ENCODE measurements at places on chromosomes 12 and 14.

DNA sequence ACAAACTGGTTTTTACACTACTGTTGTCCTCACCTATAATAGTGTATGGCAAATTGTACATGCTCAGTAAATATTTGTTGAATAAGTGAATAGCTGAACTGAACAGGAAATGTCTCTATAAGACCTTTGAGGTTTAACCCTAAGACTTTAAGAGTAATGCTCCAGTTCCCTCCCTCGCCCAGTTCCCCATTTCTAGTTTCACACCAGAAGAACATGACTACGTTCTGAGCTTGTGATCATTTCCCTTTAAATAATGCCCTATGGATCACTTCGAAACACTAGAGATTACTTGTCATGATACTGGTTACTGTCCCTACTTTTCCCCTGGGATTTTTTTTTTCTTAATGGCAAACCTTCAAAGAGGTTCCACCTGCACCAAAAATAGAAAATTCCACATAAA is 69.3 kb downstream of the PRKD1 start:
- no peak for DNase-seq

- DNase-seq, result no peak
Measured at GRCh38 chr12:118033902-118034301, 17.4 kb downstream of the RFC5 start.

- DNase-seq, result no peak
Measured at GRCh38 chr14:73339846-73340595, 102.7 kb downstream of the PAPLN start.

DNA sequence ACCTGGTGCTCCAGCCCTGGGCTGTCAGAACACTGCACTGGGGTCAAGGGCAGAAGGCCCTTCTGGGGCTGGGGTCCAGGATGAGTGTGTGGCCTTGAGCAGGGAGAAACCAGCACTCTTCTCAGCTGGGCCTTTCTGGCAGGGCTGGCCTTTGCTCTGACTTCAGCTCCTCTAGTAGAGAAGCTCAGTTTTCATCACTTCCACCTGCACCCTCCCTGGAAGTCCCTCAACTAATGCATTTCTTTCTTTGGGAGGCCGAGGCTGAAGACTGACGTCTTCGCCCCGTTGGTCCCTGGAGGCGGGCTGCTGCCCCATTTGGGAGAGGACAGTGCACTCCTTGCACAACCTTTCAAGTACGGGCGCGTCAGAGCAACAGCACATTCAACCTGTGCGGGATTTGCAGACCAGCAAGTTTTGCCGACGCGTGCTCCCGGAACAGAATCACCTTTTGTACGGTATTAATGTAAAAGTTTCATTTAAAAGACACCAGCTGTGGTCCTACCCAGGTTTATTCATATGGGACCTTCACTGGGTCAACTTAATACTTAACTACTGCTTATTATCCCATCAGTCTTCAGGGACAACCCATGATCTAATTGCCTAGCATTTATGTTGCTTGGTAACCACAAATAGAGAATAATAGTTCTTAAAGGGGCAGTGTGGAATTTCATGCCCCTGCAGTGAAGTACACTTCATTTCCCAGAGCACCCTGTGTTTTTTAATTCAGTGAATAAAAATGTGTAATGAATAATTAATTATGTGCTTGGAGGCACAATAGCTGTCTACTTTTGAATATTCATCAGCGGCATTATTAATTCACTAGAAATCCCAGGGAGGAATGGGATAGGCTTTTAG is 134.8 kb upstream of the VRK1 start:
- DNase-seq, result no peak

GRCh38 chr12:64633011-64633939 is 23.0 kb downstream of the RASSF3 start:
- no peak for DNase-seq

DNA sequence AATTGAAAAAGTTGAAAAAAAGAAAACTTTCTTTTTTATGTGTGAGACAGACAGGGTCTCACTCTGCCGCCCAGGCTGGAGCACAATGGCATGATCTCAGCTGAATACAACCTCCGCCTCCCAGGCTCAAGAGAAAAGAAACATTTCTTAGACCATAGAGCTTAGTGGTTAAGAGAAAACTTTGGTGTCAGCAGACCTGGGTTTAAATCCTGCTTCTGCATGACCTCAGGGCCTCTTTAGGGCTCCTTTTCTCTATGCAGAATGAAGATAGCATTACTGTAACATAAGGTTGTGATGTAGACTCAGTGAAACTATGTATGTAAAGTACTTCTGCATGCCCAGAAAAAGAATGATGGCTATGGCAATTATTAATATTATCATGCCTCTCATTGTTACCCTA is 104.7 kb upstream of the NUDT4 start:
- DNase-seq, result no peak

GRCh38 chr12:49462083-49462744 is 76.6 kb upstream of the KCNH3 start:
- no peak for DNase-seq

- DNase-seq, result no peak
Measured at GRCh38 chr12:6548556-6548955, 7.3 kb downstream of the IFFO1 start.

DNA sequence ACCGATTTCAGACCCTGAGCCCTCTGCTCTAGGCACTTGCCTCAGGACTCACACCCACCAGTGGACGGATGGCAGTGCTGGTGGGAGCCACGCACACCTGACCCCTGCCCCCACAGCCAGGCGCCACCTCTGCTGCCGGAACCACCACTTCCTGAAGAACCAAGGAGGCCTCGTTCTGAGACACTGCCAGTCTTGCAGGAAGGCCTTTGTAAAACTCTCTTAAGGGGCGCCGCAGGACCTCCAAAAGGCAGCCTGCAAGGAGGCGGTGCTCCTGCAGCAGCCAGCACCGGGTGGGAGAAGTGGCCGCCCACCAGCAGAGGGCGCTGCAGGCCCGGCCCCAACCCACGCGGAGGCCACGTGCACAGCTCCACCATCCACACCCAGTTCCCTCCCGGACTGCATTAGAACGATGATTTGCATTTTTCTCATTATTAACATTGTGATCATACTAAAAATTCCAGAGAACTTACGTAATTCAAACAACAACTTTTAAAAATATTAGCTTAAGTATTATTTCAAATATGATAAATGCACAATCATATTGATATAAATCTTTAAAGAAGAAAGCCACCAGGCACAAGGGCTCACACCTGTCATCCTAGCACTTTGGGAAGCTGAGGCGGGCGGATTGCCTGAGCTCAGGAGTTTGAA is 12.8 kb downstream of the STX2 start:
- no peak for DNase-seq

GRCh38 chr12:71174825-71175224 is 17.0 kb upstream of the TSPAN8 start:
- DNase-seq, result no peak

- peak; percentile 69 for DNase-seq
Measured at GRCh38 chr12:107277855-107278254, 184.5 kb upstream of the CRY1 start.

GRCh38 chr14:103576371-103577024 is 13.7 kb downstream of the COA8 start:
- DNase-seq, result peak; percentile 69

- peak; percentile 24 for DNase-seq
Measured at GRCh38 chr14:82710267-82710841, 1176.7 kb upstream of the SEL1L start.

GRCh38 chr14:33774723-33775470 is 176.0 kb downstream of the EGLN3 start:
- peak; percentile 7 for DNase-seq

GRCh38 chr12:130563323-130563722 is 152.8 kb downstream of the RIMBP2 start:
- DNase-seq, result no peak
